ENCODE measurements at places on chromosomes 7 and 10. TPM values are rescaled to one million over a fixed set of nuclear protein-coding genes. Genes with fewer than 3 reads are reported as not detected.

- DNase-seq: no peak
These were observed 18.8 kb downstream of the AKR1B1 start for GRCh38 chr7:134440067-134440466.

DNA sequence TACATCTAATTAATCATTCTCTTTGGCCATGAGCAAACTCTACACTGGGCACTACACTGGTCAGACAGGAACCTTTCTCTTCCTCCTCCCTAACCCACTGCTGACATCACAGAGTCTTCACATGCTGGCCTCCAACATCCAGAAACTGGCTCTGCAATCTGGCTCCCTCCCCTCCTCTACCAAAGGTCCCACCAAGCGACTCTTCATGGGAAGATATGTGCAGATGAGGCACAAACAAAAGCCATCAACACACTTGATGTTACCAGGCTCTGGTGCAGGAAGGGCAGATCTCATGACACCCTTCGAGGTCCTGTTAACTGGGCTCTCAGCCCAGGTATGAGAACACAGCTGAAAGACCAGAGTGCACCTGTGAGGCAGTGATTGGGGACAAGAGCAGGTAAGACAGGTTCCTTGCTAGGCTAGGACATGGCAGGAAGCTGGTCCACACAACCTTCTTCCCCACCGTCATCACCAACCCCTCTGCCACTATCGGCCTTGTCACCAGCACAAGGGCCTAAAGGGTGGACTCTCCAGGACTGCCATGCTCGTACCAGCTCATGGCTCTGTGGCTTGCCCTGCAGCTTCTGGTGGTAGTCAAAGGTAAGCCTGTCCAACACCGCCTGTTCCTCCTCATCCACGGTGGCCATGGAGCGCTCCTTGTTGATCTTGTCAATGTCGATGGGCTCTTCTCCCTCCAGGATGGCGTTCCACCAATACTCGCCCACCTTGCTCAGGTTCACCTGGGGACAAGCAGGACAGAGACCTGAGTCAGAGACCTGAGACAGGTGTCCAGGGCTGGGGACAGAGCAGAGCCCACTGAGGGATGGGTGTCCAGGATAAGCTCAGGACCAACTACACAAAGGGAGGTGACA lies 66.6 kb upstream of the CAMK2B start:
- DNase-seq: no peak

DNA sequence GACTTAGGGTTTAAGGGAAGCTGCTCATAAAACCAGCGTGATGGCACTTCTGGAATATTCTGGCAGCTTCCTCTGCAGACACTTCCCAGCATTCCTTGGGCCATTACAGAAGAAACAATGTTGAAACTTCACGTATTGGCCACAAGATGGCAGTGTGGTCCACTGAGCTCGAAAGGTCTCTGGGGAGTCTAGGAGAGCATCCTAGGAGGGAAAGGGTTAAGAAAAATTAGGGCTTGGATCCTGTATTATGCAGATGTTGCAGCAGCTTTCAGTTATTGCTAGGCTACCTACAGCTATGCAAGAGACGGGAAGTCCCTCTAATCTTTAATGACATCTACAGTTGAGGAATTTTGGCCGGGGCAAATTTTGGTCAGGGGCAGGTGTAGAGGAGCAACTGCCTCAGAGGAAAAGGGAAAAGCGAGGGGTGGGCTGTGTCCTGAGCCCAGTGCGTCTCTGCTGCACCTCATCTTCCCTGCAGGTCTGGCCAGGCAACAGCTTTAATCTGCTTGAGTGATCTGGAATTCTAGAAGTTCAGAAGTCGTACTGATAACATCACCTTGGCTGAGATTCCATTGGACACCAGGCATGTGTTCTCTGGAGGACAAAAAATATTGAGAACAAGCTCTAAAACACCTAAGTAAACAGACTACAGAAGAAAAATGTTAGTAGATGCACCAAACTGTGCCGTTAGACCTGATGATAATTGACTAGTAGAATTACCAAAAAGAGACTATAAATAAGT lies 220.8 kb upstream of the PRSS58 start:
- peak; percentile 36 for DNase-seq

GRCh38 chr7:66267249-66267648 lies 62.1 kb downstream of the TPST1 start:
- DNase-seq: peak; percentile 85

DNA sequence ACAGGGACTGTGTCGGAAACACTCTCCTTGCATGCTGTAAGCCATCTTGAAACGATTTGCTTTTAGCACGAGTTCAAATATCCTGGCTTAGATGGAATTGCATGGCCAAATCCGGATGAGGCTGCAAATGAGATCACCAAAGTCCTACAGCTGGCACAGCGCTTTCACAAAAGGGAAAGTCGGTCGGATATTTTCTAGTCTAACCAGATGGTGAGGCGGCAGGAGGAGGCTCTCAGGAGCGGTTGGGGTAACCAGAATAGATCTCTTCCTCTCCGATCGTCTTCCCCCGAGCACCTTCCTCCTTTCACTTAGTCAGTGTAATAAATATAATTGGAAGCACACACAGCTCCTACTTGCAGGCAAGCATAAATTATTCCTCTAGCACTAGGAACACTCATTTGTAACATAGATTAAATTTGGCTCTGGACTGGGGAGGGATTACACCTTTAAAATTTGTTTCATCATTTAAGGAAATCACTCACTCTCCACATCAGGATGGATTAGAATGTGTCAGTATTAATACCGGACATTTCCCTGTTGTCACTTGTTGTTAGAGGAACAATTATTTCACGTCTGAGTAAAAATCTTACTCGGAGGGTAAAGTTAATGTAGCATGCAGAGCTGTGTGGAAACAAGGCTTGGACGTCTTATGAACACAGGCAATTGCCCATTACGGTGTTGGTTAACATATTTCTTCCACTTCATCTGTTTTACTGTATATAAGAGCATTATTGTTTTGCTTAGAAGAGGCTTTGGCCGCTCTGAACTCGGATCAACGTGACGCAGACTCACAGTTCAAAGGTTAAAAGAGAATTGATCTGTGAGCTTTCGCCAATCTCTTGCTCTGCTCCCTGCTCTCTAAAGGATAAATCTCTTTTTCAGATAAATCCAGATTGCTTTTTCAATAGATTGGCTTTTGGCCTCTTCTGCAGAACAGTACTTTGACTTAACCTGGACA lies 857.9 kb downstream of the TYW1 start:
- no peak for DNase-seq

DNA sequence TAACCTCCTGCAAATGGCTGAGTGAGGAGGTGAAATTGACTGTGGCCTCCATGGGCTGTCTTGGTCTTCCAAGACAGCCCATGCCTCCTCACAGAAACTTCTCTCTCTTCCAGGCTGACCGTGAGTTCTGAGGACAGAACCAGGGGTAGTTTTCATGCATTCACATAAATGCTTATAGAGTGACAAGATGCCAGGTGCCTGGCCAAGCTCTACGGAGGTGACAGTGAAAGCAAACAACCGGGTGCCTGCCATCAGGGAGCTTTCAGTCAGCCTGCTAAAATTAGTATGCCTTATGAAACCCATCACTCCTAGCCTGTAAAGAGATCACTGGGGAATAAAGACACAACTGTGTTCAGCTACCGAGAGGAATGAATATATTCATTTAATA lies 919 bp upstream of the RHOBTB1 start:
- no peak for DNase-seq

DNA sequence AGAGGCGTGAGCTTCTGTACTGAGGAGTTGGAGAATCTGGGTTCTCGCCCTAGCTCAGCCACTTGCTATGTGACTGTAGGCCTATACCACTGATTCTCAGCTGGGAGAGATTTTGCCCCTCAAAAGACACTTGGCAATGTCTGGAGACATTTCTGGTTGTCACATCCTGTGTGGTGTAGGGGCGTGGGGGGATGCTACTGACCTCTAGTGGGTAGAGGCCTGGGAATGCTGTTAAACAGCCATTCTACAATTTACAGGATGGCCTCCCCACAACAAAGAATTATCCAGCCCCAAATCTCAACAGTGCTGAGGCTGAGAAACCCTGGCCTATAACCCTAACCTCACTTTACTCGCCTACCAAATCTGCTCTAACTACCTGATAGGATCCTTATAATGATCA lies 58.8 kb upstream of the GAD2 start:
- DNase-seq: no peak

- no peak for DNase-seq
These were observed 96.3 kb downstream of the ALOX5 start for GRCh38 chr10:45470098-45471012.

DNA sequence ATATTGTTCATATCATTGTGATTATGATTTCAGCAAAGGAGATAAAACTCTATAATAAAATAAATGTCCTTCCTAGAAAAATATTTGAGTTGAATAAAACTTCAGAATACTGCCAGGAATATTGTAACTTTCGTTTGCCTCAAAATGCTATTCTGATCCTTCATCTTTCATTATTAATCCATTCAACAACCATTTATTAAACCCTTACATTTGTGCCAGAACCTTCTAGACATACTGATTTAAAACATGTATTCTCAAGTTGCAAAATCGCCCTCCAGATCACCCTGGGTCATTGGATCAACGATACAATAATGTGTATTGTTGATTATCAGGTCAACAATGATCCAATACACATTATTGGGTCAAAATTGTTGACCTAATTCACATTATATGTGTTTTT lies 759.8 kb downstream of the CNTNAP2 start:
- DNase-seq: no peak

DNA sequence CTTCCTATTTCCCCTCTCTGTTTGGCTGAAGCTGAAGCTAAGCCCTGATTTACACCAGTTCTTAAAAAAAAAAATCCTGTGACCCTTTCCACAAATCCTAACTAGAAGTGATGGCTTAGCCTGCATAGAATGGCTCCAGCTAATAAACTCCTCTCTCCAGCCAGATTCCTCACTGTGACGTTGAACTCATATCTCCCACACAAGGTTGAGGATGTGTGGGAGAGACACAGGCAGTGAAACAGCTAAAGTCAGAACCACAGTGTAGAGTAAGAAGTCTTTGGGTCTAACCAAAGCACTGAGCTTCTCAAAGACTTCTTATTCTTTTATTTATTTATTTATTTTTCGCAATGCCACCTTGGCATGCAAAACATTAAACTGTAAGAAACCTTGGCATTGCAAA lies 268.3 kb downstream of the SNX13 start:
- no peak for DNase-seq

- DNase-seq: no peak
These were observed 4.5 kb downstream of the BUB3 start for GRCh38 chr10:123158682-123159081.

DNA sequence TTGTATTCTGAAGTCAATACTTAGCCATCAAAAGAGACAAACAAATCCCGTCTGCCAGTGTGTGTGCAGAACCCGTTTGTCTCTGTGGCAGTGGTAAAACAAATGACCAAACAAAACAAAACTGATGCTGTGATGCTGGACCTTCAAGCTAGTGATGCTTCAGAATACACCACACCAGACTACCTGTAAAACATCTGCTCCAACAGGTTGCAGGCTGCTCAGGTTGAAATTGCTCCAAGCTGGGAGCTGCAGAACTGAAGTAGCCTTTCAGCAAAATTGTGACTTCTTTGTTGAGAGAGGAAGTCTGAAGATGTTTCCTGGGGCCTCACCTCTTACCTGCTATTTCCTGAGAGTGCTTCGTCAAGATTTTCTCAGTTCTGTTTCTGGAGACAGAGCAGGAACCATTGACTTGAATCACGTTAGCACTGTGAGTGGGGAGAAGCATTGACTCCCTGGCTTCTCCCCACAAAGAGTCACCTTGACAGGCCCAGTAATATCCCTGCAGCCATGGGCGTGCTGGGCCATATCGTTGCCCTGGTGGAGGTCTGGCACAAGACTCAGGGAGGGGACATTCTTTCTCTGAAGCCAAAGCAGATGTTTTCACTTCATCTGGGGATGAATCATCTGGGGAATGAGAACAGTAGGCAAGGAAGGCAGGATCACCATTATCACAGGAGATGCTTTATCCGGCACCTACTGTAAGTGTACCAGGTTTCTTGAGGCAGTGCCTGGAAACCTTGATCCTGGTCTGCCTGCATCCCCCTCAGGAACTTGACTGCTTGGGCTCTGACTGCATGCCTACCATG lies 80.2 kb downstream of the RBM20 start:
- DNase-seq: no peak

- no peak for DNase-seq
These were observed 72.9 kb upstream of the KIAA1217 start for GRCh38 chr10:24136070-24136469.

DNA sequence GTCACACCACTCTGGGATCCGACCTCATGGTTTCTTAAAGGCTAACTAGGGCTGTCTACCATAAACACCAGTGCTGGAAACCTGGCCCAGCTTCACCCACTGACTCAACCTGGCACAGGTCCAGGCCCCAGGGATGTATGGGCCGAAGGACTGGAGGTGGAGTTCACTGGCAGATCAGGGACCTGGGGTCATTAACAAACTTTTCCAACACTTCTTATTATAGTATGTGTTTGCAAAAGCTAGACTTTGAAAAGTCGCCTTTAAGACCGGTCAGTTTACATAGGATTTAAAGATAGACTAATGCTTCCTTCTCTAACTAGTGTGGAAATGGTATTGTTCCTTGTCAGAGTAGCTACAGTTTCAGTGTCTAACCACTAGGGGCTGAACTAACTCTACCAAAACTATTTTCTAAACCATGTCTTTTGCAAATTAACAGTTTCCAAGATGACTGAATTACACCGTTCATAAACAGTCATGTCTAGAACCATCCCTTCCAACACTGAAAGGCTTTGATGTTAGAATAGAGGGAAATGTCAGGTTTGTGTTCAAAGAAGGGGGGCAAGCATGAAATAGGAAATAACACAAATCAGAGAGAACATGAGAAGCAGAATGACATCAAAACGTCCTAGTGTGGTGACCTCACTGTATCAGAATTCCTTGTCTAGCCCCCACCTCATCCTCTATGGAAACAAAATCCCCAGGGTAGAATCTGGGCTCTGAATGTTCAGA lies 29.7 kb downstream of the STN1 start:
- DNase-seq: peak; percentile 41

DNA sequence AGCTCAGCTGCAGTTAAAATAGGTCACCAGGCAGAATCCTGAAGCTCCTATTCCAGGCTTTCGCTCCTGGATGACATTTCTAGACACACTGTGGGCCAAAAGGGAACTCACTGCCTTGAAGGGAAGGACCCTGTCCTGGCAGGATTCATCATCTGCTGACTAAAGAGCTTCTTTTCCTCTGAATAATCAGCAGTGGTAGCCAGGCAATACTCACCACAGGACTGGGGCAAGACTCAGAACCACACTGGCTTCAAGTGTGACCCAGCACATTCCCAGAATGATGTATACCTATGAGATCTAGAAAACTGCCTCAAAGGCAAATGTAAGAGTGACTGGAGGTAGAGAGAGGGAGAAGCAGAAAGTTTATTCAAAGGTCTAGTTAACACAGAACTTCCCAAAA lies 29.5 kb upstream of the EBF3 start:
- no peak for DNase-seq

Gene ATRNL1
- 2.0 TPM for total RNA-seq

Gene CNPY1
- total RNA-seq: 0.30 TPM

Gene OPN4
- 0.59 TPM for total RNA-seq

Gene CLCN1
- not detected for total RNA-seq

Gene TRPV5
- total RNA-seq: 0.21 TPM

Gene NUTM2D
- 5.9 TPM for total RNA-seq

Gene LGI1
- total RNA-seq: 8.4 TPM

Gene FAM221A
- total RNA-seq: 28.0 TPM

Gene PRSS37
- not detected for total RNA-seq

Gene FOXP2
- 11.8 TPM for total RNA-seq

All from tibial nerve (tissue), 4 donors.